ENCODE measurements at places on chromosomes 2 and 18.

DNA sequence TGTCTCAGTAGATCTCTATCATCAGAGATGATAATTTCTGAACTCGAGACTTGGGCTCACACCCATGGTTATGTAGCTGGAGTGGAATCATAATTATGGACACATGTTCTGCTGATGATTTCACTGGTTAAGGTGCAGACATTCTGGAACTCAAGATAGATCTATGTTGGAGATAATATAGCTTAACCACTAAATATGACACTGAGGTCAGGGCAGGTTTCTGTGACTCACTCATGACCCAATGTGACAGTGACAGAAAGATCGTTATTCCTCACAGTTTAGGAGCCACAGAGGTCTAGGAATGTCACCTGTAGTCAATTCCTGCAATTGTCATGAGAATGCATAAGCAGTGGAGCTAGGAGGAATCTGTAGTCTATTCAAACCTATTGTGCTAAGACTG, 828.6 kb downstream of the TRIB2 start:
- no peak for DNase-seq

GRCh38 chr2:17299891-17300540, 218.2 kb downstream of the RAD51AP2 start:
- no peak for DNase-seq

- DNase-seq, result no peak
These were observed 53.5 kb downstream of the DGKD start for GRCh38 chr2:233407771-233408181.

- no peak for DNase-seq
These were observed 933.9 kb upstream of the PIK3C3 start for GRCh38 chr18:41021089-41021488.

- no peak for DNase-seq
These were observed 12.5 kb downstream of the MSTN start for GRCh38 chr2:190050001-190050400.

DNA sequence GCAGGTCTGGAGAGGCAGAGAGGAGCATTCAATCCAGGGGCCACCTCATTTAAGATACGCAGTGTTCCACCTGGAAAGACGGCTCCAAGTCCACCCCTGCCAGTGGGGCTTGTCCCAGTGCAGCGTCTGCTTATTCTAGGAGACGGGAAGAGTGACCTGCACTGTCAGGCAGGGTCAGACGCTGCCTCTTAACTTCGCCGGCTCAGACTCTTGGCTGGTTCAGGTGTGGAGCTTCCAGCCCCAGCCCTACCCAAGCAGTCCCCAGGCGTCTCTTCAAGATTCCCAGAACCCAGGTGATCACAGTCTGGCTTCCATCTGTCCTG, 208.5 kb downstream of the TFCP2L1 start:
- no peak for DNase-seq

GRCh38 chr2:95275151-95275515, 884 bp downstream of the PROM2 start:
- no peak for DNase-seq

DNA sequence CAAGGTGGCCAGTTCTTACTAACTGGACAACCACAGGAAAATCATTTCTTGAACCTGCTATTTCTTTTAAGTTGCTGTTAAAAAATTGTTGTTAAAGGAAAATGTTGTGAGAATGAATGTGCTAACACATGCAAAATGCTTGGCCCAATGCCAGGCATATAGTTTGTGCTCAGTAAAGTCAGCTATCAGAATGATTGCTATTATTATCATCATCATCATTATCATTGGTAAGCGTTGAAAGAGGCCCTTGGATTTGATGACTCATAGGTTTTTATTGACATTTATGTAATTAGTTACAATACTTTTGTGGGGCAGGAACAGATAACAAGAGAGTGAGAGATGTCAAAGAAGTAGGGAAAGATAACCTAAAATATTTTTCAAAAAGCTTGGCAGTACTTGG, 394.2 kb upstream of the ZEB2 start:
- DNase-seq, result no peak

GRCh38 chr2:160205505-160205904, 5.4 kb upstream of the ITGB6 start:
- DNase-seq, result no peak

- DNase-seq, result no peak
These were observed 54.1 kb upstream of the GREB1L start for GRCh38 chr18:21187886-21188285.

- DNase-seq, result no peak
These were observed 344.4 kb downstream of the SETBP1 start for GRCh38 chr18:45025089-45025450.

All from erythroblast (primary cell).